ENCODE measurements at places on chromosomes 7 and 10.

DNA sequence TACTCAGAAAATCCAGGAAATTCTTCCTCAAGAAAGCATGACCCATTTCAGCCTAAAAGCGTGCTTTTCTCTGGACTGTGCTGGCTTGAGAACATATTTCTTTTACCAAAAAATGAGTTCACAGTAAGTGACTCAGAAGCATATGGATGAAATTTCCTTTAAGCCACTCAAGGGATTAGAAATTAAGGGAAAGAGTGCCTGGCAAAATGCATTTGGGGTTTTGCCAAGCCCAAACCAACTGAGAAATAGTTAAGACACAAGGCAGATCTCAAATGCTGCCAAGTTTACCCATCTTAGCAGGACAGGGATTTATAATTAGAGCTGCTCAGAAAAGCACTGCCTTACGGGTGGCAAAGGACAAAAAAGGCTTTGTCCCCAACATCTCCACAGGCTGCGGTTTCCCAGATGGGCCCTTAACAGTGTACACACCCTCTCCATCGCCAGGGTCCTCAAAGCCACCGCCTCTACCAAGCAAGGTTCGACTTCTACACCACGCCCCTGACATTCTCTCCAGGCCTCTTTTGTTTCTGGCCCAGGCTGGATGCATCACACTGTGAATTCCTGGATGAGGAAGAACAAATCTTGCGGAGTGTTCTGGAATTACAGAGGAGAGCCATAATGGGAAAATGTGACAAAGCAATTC, 30.1 kb upstream of the CDHR3 start:
- DNase-seq = no peak

DNA sequence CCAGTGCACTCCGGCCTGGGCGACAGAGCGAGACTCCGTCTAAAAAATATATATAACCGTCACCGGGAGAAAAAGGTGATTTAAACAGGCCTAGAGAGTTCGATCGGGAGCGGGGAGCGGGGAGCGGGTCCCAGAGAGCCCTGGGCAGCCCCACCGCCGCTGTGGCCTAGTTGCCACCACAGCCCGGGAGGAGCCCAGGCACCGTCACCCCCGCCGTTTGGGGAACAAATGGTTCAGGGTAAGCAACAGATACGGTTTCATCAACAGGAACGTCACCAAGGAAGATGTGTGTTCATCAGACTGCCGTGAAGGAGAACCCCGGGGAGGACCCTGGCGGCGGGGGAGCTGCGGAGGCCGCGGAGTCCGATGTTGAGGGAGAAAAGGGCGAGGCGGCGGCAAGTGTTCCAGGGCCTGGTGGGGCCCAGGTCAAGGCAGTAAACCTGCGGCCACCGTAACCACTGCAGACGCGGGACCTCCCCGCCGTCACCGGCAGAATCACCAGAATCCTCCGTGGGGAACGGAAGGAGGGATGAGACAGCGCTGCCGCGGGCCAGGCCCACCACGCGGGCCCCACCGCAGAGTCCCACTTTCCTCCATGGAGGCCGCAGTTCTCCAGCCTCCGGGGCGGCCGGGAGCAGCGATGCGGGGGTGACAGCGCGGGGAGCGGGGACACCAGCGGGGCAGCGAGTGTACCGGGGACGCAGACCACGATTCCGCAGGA, 103.4 kb downstream of the GALNT11 start:
- DNase-seq = no peak

- DNase-seq = no peak
Measured at GRCh38 chr7:99383791-99384370, 9.4 kb downstream of the ARPC1B start.

GRCh38 chr7:37104822-37105518, 343.7 kb downstream of the ELMO1 start:
- no peak for DNase-seq

DNA sequence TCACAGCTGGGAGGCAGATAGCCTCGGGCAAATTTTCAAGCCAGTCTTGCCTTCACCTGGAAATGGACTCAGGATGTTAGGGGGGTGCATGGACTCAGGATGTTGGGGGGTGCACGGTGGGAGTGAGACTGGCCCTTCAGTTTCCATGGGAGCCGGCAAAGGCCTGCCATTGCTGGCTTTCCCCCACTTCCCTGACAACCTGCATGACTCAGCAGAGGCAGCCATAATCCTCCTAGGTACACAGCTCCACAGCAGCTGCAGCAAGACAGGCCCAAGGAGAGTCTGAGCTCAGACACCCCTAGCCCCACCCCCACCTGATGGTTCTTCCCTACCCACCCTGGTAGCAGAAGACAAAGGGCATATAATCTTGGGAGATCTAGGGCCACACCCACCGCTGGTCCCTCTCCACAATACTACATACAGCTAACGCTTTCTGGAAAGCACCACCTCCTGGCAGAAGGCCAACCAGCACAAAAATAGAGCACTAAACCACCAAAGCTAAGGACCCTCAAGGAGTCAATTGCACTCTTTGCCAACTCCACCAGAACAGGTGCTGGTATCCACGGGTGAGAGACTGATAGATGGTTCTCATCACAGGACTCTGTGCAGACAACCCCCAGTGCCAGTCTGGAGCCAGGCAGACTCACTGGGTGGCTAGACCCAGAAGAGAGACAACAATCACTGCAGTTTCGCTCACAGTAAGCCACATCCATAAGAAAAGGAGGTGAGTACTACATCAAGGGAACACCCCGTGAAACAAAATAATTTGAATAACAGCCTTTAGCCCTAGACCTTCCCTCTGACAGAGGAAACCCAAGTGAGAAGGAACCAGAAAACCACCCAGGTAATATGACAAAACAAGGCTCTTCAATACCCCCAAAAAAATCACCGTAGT, 18.3 kb downstream of the C7orf25 start:
- no peak for DNase-seq

GRCh38 chr10:116742367-116743265, at the start of gene HSPA12A:
TSS of gene HSPA12A (minus strand) at chr10:116742566. CDS start at chr10:116742469, 97 bp downstream.
- no peak for DNase-seq

DNA sequence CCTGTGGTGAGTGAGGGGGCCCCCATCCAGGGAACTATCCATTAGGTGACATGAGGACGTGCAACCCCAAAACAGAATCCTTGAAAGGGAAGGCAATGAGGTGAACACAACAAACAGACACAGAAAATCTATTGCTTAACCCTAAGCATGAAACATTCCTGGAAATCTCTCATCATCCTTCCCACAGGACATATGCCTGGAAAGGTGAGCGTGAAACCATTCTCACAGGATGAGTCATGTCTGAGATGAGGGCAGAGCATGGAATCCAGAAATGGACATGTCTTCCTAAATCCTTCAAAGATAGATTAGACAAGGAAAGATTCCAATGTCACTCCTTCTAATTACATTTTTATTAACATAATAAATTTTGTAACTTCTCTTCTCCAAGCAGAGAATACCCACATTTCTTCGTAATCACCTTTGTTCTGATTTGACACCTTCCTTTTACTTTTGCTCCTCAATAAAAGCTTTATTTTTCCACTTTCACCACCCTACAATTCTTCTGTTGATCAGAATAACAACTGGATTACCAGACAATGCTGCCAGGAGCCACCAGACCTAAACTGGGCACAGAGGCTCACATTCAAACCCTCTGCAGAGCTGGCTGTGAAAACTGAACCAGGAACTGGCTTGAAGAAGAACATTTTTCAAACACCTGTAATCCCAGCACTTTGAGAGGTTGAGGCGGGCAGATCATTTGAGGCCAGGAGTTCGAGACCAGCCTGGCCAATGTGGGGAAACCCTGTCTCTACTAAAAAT, 67.2 kb downstream of the COBL start:
- no peak for DNase-seq

GRCh38 chr7:22622116-22622785, 104.7 kb upstream of the IL6 start:
- no peak for DNase-seq

DNA sequence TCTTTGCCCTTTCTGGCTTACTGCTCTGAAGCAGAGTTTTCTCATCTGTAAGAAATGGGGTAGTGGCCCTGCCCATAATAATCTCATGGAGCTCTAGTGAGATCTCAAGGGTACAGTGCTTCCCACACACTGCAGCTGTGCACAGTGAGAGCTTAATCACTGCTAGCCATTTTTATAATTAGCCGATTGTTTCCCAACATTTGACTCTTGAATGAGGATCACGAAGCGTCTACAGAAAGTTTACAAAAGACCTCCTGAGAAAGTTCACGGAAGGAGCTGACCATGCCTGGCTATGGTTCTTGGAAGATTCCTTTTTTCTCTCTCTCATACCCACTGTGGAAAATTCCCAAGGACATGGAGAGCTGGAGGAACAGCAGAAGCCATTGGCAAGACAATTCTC, 70.4 kb downstream of the FAM171A1 start:
- no peak for DNase-seq

DNA sequence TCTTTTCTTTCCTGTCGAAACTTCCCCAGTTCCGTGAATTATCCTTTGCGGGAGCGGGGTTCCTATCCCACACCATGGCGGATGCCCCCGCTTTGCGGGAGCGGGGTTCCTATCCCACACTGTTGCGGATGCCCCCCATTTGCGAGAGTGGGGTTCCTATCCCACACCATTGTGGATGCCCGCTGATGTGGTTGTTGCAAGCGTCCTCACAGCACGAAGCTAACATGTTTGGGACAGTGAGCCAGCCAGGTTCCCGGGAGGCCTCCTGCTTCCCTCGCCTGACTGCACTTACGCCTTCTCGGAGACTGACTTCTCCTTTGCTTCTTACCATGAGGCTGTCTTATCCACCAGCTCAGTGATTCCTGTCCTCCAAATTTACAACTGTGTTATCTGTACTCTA, 134.7 kb downstream of the VIPR2 start:
- DNase-seq = no peak

GRCh38 chr10:132555648-132556575, 18.3 kb downstream of the INPP5A start:
- DNase-seq = no peak

DNA sequence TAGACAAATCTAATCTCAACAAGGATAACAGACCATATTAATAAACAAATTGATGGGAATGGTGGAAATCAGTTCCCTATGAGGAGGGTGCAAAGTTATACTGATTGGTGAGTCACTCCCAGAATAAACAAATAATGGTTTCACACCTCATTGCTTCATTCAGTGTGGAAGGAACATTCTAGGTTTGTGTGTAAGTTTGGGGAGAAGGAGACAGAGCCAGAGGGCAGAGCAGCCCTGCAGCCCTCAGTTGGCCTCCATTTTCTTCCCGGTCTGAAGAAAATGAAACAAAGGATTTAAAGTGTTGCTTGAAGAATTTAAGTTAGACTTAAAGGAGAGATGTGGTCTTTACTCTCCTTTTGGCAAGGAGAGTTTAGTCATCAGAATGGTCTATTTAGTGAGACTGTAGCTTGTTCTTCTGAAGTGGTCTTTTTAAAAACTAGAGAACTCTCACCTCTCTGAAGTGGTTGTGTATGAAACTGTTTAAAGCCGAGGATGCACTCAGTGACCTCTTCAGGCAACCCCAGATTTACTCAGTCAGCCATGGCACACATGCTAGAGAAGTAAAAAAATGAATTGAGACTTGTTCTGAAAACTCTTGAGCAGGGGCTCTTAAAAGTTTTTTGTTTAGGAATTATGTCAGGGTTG, 27.2 kb downstream of the IKZF1 start:
- peak; percentile 71 for DNase-seq

DNA sequence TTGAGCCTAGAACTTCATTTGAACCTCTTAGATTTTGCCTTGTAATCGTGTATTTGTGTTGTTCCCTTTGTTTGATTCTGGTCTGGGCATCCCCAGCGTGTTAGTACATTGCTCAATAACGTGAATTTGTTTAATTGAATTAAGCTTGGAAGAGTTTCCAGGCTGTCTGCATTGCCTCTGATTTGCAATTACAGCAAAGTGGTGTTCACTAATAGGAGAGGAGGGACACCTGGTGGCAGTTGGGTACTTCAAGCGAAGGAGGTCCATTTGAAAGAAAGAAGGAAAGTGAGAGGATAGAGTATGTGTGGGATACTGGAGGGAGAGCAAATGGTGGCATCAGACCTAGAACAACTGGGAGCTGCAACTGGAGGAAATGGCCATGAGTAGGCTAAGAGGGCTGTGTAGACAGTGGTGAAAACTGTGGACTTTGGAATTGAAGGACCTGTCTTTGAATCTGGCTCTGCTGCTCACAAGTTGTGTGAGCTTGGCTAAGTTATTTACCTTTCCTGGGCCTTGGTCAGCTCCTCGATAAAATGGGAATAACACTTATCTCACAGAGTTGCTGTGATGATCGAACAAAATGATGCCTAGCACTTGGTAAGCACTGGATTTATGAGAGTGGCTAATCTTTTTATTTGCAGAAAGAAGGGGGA, 15.1 kb downstream of the LSMEM1 start:
- no peak for DNase-seq

DNA sequence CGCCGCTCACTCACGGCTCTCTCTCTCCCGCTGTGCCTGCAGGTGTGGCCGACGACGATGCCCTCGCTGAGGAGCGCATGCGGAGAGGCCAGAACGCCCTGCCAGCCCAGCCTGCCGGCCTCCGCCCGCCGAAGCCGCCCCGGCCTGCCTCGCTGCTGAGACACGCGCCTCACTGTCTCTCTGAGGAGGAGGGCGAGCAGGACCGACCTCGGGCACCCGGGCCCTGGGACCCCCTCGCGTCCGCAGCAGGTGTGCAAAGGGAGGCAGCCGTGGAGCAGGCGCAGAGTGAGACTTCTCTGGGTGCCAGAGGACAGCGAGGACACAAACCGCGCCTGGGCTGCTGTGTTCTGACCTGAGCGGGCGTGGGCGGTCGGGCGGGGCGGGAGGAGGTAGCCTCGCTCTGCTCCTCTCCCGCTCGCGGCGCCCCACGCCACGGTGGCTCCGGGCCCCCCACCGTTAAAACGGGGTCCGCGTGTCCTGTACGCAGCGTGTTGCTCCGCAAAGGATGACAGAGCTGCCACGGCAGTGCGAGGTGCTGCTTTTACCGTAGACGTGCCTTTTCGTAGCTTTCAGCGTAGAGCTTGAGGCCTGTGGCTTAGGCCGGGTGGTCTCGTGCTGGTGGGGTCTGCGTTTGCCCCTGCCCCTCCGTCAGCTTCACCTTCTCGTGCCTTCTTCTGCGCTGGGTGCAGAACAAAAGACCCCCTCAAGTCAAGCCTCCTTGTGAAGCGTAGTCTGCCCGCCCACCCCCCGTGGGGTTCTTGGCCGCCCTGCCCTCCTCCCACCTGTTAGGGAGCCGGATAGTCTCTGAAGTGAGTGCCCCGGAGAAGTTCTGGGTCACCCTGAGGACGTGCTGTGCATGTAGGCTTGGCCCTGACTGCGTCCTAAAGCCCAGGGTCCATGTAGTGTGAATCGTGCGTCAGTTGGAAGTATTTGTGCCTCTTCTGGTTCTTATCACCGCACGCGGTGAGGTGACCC, 73.2 kb downstream of the DNAJB6 start:
- peak; percentile 48 for DNase-seq
